Natural killer cell treated with Interleukin-12 subunit alpha and Interleukin-12 subunit beta and Interleukin-15 and Interleukin-18, amount 100 ng/mL, for 72 hours (primary cell): ENCODE measurements at places on chromosomes 5 and 9. TPM values are rescaled to one million over a fixed set of nuclear protein-coding genes. Genes with fewer than 3 reads are reported as not detected.
A peak's percentile ranks its signal among the peaks of the same experiment; 100 is the strongest.

Gene NUTM2G
- not detected for total RNA-seq

Gene ALDH7A1
- total RNA-seq = 1.2 TPM

Gene STPG3
- not detected for total RNA-seq

Gene PTGES
- not detected for total RNA-seq

Gene DDX4
- not detected for total RNA-seq

DNA sequence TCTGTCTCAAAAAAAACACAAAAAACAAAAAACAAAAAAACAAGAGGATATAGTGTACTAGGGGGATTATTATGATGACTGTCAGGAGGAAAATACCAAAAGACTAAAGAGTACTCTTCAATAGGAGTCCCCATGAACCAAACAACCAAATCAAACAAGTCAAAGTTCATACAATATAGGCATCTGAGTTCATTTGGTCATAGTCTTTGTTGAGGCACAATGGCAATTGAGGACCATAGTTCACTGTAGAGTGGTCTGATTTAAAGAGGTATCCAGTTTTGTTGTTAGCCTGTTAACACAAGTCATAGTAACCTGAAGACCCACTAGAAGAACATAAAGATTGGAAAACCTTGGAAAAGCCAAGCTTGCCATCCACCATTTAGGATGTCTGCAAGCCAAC, 11.3 kb upstream of the UBTD2 start:
- no peaks in the 10 kb centered on the region for H3K36me3 ChIP-seq
- H3K27me3 ChIP-seq = no peaks in the 10 kb centered on the region
- no peaks in the 10 kb centered on the region for H3K4me1 ChIP-seq
- H3K4me3 ChIP-seq = no peak overlapping the region
- H3K27ac ChIP-seq = no peak overlapping the region
- DNase-seq = no peak

GRCh38 chr5:173770637-173771036, 117.5 kb upstream of the CPEB4 start:
- DNase-seq = no peak
- H3K27me3 ChIP-seq = peaks cover 11% of the 10 kb centered on the region
- H3K27ac ChIP-seq = no peak overlapping the region
- H3K4me1 ChIP-seq = no peaks in the 10 kb centered on the region

DNA sequence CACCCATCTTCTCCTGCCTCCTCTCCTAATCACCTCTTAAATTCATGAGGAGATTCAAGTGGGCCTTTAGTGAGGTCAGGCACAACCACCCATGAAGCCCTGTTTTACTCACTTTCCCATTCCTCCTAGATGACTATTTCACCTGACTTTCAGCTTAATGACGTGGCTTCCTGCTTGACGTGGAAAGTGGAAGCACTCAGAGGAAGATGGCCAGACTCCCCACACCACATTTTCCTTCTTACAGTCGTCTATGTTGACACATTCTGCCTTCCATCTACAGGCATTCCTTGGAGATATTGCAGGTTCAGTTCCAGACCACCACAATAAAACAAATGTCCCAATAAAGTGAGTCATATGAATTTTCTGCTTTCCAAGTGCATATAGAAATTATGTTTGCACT, 146.4 kb upstream of the TAS2R1 start:
- no peaks in the 10 kb centered on the region for H3K4me1 ChIP-seq
- no peaks in the 10 kb centered on the region for H3K27me3 ChIP-seq
- no peak for DNase-seq
- no peaks in the 10 kb centered on the region for H3K36me3 ChIP-seq

DNA sequence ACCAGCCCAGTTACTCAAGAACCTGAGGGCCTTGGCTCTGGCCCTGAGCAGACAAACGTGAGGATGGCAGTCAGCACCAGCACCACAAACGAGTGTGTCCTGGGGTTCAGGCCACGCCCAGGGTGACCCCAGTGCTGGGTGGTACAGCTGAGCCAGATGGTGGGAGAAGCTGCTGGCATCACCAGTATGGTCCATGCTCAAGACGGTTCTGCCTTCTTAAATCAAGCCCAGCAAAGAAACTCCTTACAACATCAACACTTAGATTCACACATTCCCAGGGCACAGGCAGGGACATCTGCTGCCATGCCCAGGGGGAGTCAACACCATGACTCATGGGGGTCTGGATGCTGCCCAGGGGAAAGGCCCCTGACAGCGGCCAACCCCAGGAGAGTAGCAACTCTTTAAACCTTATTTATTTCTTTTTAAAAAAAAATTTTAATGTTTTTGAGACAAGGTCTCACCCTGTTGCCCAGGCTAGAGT, 31.3 kb downstream of the IPPK start:
- H3K27ac ChIP-seq = no peak overlapping the region
- H3K4me1 ChIP-seq = peaks cover 3% of the 10 kb centered on the region
- peaks cover 9% of the 10 kb centered on the region for H3K36me3 ChIP-seq
- no peak for DNase-seq
- H3K4me3 ChIP-seq = no peak overlapping the region
- H3K27me3 ChIP-seq = no peaks in the 10 kb centered on the region

GRCh38 chr5:17989567-17990563, 355.6 kb downstream of the TAF11L14 start:
- no peaks in the 10 kb centered on the region for H3K4me1 ChIP-seq
- no peaks in the 10 kb centered on the region for H3K36me3 ChIP-seq
- no peaks in the 10 kb centered on the region for H3K27me3 ChIP-seq
- H3K4me3 ChIP-seq = no peak overlapping the region
- DNase-seq = no peak

DNA sequence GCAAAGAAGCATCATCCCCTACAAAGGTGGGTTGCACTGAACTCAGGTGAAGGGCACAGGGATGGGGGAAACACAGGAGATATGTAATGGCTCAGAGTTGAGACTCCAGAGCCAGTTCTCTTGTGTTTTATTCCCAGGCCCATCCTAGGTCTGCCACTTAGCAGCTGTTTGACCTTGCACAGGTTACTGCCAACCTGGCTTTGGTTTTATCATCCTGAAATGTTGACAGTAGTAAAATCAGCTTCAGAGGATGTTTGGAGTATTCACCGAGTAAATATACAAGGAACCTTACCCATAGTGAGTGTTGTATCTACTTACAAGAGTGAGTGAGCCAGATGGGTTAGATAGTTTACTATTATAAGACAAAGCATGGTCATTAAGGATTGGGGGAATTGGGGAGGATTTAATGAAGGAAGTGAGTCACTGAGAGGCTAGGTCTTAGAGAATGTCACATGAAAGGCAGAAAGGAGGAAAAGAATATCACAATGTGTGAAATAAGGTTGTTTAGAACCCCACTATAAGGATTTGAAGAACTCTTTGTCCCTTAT, 141.3 kb downstream of the MAN2A1 start:
- H3K4me3 ChIP-seq = no peak overlapping the region
- no peaks in the 10 kb centered on the region for H3K27me3 ChIP-seq
- no peak for DNase-seq
- peaks cover 18% of the 10 kb centered on the region for H3K36me3 ChIP-seq

DNA sequence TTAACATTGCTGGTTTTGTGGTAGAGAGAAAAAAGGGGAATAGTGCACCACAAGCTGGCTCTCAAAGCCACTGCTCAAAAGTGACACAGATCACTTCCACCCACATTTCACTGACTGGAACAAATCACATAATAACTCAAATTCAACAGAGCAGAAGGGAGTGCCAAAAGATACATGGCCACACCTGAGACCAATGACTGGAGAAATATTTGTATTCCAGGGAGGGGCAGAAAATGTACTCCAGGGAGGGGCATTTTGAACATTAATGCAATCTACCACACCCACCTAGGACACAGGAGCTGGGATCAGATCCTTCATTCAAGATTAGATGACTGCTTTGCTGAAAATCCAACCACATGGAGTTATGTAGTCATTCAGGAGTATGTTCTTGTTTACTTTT, 44.8 kb upstream of the ALDOB start:
- no peak overlapping the region for H3K4me3 ChIP-seq
- no peaks in the 10 kb centered on the region for H3K36me3 ChIP-seq
- peaks cover 43% of the 10 kb centered on the region for H3K27me3 ChIP-seq
- H3K4me1 ChIP-seq = no peaks in the 10 kb centered on the region
- DNase-seq = no peak

DNA sequence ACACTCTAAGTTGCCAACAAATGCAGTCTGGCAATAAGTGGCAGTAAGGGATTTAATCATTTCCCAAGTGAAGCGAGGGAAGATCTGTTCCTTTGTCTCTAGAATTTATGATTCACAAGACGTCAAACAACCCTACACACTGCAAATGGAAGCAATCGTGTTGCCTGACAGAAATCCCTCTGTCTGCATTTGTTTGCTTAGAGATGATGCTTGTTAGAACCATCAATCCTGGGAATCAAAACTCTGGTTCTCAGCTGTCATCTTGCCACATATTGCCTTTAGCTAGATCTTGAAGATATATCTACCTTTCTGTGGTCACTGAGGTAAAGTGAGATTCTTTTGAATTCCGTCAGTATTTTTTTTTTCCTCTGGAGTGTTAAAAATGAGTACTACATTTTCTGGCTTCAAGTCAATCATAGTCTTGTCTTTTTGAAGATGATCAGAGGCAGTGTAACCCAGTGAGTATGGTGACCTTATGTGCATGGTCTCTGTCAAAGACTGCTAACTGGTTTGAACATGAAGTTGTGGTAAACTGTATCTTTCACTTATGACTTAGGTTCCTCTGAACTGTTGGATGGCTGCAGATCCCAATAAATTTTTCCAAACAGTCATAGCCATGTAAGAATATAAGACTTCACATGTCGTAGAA, 106.4 kb upstream of the STARD4 start:
- no peaks in the 10 kb centered on the region for H3K4me1 ChIP-seq
- H3K4me3 ChIP-seq = no peak overlapping the region
- no peaks in the 10 kb centered on the region for H3K36me3 ChIP-seq
- peak overlapping the region; percentile 20 for H3K27ac ChIP-seq

- peaks cover 7% of the 10 kb centered on the region for H3K36me3 ChIP-seq
- H3K27me3 ChIP-seq = no peaks in the 10 kb centered on the region
- H3K4me3 ChIP-seq = peak overlapping the region; percentile 96
- DNase-seq = peak; percentile 89
- H3K4me1 ChIP-seq = peaks cover 70% of the 10 kb centered on the region
- H3K27ac ChIP-seq = peak overlapping the region; percentile 93
These were observed 47.0 kb upstream of the TGFBR1 start for GRCh38 chr9:99057665-99058625.
